ENCODE measurements at places on chromosomes 16 and 17.

- no peak for DNase-seq
These were observed 52.7 kb upstream of the ZNF469 start for GRCh38 chr16:88329726-88330700.

DNA sequence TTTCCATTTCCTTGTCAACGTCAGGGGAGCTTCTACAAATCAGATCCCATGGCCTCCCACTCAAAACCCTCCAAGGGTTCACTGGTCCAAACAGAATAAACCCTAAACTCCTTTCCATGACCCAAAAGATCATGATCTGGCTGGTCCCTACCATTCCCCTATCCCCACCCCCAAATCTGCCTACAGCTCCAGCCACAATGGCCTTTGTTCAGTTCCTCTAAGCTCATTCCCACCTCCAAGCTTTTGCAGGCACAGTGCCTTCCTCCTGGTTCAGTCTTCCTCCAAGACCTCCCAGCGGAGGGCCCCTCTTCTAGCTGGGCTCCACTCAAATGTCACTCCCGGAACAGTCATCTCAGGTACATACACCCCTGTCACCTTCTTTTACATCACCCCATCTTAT, 2.0 kb downstream of the GPRC5B start:
- DNase-seq, result no peak

- DNase-seq, result no peak
These were observed 10.1 kb downstream of the GCGR start for GRCh38 chr17:81813861-81814683.

- no peak for DNase-seq
These were observed 5.1 kb downstream of the TPPP3 start for GRCh38 chr16:67388191-67388590.

DNA sequence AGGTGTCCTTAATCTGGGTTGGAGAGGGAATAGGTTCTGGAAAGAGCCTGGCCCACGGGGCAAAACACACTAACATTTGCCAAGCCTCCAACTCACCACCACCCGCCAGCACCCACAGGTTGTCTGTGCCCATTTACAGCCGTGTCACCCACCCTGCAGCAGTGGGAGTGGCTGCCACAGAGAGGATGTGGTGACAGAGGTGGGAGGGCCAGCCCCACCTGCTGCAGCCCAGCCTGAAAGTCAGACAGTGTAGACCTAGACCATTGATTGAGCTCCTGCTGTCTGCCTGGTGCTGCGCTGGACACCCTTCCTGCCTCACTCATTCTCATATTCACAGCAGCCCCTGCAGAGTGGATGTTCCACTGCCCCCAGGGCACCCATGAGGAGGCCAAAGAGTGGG, 44.7 kb downstream of the IL21R start:
- peak; percentile 68 for DNase-seq

DNA sequence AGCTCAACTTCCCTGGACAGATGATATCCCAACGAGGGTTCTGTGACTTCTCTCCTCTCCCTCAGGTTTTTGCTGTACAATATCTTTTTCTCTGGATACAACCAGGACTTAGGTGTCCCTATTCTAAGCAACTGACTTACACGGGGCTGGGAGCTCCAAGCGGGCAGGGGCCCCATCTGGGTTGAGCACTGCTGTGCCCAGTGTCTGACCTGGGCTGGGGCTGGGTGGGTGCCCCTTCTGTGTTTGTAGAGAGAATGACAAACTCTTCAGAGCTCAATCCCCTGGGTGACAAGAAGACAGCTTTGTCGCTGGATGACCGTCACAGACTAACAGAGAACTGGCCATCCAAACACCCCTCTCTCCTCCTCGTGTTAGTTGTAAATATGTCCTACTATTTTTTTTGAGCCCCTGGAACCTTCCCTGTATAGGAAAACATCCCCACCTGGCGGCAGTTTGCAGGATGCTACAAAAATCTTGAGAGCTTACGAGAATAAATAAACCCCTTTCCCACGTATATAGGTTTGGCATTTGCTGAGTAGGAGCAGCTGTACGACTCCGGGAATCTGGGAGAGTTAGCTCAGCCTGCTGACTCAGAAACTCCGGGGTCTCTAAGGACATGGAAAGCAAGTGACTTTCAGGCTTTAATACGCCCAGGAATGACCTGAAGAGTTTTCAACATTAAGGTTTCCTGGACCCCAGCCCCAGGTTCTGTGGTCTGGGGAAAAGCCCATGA, 23.7 kb upstream of the RCVRN start:
- no peak for DNase-seq

DNA sequence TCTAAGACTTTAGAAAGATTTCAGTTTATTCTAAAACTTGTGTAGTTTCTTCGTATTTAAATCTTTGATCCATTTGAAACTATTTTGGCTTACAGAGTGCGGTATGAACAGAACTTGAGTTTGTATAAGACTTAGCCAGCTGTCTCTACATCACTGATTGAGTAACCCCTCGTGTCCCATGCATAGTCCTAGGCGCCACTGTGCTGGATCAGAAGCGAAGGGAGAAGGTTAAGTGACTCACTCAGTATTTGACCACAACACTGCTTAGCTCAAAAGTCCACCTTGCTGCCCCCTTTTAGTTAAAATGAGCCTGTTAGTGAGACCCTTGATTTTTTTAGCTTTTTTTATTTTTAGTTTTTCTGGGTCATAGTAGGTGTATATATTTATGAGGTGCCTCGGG, 28.4 kb downstream of the CD300LB start:
- no peak for DNase-seq

GRCh38 chr16:1424028-1424427, 3.5 kb upstream of the UQCC4 start:
- DNase-seq, result no peak

GRCh38 chr17:57463103-57463885, 207.0 kb downstream of the MSI2 start:
- peak; percentile 49 for DNase-seq

DNA sequence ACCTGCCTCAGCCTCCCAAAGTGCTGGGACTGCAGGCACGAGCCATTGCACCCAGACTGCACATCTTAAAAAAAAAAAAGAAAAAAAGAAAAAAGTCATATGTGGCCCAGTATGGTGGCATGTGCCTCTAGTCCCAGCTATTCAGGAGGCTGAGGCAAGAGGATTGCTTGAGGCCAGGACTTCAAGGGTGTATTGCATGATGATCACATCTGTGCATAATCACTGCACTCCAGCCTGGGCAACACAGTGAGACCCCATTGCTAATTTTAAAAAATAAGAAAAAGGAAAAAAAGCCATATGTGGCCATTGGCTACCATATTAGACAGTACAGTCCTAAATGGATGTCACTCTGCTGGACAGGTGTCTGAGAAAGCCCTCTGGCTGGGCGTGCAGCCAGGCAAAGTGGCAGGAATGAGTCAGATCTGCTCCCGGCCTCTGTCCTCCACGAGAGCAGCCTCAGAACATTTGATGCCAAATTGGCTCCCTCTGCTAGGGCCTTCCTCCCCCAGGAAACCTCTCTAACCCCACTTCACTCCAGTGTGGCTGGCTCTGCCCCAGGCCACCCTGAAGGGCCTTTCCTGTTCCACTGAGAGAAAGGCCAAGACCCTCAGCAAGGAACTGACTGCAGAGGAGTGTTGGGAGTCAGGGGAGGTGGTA, 14.7 kb downstream of the CA7 start:
- DNase-seq, result no peak

DNA sequence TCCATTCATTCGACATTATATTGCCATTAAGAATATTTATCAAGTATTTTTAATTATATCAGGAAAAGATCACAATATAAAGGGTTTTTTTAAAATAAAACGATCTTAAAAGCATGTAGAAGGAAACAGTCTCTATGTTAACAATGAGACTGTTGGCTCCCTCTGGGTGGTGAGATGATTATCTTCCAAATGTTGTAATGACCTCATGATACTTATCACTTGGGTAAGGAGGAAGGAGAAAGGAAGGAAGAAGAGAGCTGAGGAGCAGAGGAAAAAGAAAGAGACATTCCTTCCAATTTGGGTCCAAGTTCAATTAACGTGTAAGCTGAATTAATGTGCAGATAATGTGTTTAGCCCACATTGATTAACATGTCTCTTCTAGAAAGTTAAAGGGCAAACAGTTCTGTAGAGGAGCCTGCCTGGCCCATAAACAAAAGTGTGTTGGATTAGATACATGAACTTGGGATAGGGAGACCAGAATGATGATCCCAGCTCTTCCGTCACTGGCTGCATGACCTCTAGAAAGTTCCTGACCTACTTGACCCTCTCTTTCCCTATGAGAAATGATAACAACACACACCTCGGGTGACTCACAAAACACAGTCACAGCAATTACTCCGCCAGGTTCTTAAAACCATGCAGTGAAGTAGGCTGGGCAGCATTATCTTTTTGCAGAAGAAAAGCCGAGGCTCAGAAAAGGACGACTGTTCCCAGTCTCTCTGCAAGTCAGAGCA, 32.0 kb downstream of the PIMREG start:
- no peak for DNase-seq

- DNase-seq, result no peak
These were observed 171.7 kb downstream of the KATNIP start for GRCh38 chr16:27721531-27722181.

- no peak for DNase-seq
These were observed 98.7 kb downstream of the NPIPB11 start for GRCh38 chr16:29307598-29308507.

Data from activated CD4-positive, alpha-beta T cell treated with anti-CD3 and anti-CD28 coated beads, Interleukin-2, amount 50 U/mL, for 4 hours (primary cell).